ENCODE measurements at places on chromosomes 6 and 20.
A peak's percentile ranks its signal among the peaks of the same experiment; 100 is the strongest.

- no peak for DNase-seq
These were observed 68.9 kb downstream of the ZNF217 start for GRCh38 chr20:53524589-53525312.

- DNase-seq = peak; percentile 96
These were observed 246.0 kb upstream of the FLRT3 start for GRCh38 chr20:14583413-14583812.

- DNase-seq = peak; percentile 41
These were observed 96.4 kb downstream of the BANF2 start for GRCh38 chr20:17796091-17796563.

- DNase-seq = no peak
These were observed 310.4 kb downstream of the TFAP2B start for GRCh38 chr6:51129043-51129442.

DNA sequence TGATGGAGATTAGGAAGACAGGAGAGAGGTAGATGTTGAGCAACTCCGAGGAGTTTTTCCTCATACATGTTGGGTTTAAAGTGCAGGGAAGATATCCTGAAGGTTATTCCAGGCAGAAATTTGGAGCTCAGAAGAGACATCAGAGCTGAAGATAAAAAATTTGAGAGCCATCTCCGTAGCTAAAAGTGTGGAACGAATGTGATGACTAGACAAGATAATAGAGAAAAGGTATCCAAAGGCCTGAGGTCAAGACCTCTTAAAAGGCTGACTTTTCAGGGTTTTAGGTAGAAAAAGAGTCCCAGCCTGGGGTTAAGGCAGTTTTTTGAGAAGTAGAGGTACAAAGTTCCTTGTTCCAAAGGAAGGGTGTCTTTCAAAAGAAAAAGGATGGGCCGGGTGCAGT lies 214.8 kb downstream of the ESR1 start:
- no peak for DNase-seq

DNA sequence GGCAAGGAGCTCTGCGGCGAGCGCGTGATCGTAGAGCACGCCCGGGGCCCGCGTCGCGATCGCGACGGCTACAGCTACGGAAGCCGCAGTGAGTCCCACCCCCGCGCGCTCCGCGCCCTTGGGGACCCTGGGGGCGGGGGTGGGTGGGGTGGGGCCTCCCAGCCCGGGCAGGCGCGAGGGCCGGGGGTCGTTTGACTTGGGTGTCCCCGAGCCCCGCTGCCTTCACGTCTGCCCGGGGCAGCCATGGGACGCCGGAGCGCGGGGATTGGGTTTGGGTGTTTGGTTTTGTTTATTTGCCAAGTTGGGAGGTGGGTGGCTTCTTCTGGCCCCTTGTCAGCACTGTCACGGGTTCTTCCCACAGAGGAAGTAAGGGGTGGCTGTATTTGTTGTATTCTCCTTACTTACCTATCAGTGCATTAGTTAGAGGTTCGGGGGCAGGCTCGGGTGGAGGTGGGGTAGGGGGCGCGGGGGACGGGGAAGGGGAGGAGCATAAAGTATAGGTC lies 777 bp downstream of the SRSF6 start:
- DNase-seq = no peak

DNA sequence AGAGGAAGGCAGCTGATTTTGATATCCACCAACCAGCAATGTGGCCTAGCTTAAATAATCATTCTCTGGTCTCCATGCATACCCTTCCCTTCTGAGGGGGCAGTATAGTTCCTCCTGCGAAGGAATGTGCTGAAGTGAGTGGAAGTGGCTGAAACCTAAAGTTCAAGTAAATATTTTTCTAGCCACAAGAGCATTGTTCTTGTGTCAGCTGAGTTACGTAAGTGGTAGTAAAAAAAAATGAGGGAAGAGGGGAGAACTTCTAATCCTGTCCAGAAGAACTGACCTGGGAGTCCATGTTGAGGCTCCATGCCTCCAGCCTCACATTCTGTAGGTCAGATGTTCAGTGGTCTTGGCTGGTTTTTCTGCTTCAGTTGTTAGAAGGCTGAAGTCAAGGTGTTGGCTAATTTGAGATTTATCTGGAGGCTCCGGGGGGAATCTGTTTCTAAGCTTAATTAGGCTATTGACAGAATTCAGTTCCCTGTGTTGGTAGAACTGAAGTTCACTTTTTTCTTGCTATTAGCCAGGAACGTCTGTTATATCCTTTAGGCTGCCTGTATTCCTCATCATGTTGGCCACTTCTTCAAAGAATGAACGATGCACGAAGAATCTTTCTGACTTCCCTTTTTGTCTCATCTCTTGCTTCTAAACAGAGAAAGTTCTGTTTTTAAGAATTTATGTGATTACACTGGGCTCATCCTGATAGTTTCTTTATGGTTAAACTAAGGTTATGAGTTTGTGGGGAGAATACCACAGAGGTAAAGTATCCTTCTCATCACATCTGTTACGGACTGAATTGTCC lies 207.1 kb upstream of the PRSS16 start:
- no peak for DNase-seq

GRCh38 chr6:119535332-119535731 lies 185.8 kb upstream of the MAN1A1 start:
- DNase-seq = no peak

DNA sequence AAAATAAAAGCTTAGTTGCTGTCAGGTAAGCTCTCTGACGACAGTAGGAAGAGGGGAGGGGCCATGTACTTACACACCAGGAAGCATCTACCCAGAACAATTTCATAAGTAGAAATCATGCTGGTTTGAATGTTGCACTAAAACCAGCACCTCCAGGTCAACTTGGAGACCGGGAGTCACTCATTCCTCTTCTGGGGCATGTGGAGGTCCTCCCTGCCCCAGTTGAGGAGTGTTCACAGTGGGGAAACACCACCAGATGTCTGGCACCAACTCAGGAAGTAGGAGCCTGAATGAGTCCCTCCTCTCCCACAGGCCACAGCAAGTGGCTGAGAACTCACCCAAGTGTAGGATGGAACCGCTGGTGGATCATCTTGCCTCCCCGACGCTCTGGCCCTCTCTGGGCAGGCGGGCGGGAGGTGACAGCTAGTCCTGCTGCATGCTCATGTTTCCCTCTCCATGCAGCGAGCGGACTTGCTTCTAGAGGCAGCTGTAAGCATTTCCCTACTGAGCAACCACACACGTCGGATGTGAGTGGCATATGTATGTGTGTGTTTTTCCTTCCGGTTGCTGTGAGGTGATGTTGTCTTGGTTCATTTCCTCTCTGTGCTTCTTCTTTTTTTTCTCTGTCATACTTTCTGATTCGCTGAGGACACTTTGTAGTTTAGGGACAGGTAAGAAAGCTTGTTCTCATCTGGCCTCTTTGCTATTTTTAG lies 149.5 kb upstream of the NEDD9 start:
- DNase-seq = no peak

DNA sequence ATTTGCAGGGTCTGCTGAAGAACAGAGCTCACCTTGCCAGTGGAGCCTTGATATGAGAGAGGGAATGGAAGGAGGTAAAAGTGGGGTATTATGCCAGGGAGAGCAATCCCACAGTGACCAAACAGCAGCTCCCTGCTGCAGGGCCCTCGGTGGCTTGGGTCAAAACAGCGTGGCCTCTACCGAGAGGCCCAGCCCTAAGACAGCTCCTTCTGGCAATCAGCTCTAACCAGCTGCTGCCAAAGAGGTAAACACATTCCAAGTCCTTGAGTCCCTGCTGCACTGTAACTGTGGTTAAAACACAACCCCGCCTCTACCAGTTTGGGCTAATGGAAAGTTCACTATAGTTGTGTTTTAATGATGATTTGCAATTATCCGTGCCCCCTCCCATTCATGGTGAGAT lies 1.4 kb upstream of the DAAM2 start:
- no peak for DNase-seq

GRCh38 chr20:33915726-33916331 lies 77.9 kb upstream of the RALY start:
- DNase-seq = peak; percentile 43

DNA sequence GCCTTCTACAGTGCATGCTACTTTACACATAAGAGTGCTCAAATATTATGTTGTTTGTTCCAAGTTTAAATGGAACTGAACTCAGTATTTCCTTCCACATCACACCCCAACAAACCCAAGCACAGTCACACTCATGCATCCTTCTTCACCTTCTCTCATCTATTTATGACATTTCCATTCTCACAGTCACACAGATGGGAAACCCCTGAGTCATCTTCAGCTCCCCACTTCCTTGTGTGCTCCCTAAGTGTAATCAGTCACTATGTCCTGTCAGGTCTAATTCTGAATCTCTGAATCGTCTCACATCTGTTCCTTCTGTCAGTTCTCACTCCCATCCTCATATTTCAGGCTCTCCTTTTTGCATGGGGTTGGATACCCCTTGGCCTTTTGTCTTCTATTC lies 96.0 kb downstream of the RIMS1 start:
- DNase-seq = peak; percentile 72

- no peak for DNase-seq
These were observed 19.2 kb downstream of the ZSCAN12 start for GRCh38 chr6:28380381-28380780.

- DNase-seq = no peak
These were observed 137.1 kb downstream of the DNAH8 start for GRCh38 chr6:38852215-38852614.

DNA sequence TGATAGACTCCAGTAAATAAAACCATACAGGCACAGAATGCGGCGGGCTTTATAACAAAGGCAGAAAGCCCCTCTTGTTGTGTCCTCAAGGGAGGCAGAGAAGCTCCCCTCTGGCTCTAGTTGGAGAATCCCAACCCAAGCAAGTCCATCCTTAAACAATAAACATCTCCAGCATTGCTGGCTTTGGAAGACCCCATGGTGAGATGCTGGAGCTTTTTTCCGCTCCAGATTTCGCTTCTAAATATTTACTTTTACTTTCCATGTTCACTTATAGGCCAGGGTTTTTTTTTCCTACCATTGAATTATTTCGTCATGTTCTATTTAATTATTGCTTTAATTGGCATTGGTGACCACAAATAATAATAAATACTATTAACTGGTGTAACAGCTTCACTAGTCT lies 176.2 kb downstream of the MTHFD1L start:
- no peak for DNase-seq

DNA sequence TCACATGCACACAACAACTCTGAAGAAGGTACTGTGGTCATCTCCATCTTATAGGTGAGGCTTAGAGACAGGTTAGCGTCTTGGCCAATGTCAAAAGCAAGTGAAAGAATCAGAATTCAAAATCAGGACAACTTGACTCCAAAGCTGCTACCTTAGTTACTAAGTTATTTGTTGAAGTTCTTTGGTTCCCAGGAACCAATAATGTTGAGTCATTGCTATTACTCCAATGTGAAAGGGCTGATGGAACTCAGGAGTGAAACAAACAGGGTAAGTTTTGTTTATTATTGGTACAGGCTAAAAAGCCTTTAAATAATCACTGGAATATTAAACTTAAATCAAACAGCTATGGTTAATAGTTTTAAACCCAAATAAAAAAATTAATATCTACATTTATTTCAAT lies 111.1 kb downstream of the PDSS2 start:
- DNase-seq = peak; percentile 4

DNA sequence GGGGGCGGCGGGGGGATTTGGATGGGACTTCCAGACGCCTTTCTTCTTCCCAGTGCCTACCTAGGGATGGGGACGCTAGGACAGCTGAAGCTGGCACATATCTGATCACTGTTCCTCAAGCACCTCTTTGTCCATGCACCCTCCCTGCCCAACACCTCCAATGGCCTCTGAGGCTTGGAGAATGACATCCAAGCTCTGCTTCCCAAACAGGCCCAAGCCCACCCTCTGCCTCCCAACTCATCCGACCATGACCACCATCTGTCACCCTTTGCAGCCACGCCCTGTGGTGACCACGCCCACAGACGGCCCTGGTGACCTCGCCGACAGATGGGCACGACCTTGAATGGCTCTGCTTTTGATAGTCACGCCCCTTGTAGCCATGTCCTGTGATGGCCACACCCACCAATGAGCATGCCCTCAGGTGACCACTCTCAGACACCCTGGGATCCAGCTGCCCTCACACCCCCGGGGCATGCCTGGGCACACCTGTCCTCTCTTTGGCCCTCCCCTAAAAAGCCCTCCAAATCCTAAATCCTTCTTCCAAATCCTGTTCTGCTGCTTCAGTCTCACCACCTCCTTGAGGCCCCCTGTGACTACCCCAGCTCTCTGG lies 51.0 kb downstream of the SSR1 start:
- DNase-seq = no peak

- peak; percentile 68 for DNase-seq
These were observed 14.9 kb upstream of the PPARD start for GRCh38 chr6:35327349-35328027.

DNA sequence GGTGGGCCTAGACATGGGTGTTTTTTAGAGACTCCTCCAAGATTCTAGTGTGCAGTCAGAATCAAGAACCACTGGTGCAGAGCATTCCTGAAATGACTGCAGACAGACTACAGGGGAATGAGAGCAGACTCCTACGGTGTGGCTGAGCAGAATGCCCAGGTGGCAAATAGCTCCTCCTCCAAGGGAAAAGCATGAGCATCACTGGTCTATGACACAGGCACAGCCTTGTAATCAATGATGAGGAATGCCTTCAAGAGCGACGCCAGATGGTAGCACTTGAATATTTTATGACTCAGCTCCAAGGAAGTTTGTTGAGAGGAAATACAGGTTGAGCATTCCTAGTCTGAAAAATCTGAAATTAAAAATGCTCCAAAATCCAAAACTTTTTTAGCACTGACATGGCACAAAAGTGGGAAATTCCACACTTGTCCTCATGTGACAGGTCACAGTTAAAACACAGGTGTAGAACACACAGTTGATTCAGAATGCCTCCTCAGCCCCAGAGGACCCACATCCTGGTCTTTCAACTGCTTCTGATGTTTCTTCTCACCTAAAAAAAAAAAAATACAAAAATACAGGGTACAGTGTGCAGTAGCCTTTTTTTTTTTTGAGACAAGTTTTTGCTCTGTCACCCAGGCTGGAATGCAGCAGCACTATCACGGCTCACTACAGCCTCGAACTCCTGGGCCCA lies 10.6 kb upstream of the FAM8A1 start:
- DNase-seq = peak; percentile 96

- DNase-seq = no peak
These were observed 3.9 kb upstream of the PHACTR3 start for GRCh38 chr20:59600472-59600871.

GRCh38 chr6:166977621-166978525 lies 21.3 kb upstream of the CEP43 start:
- DNase-seq = no peak

- DNase-seq = peak; percentile 97
These were observed 29.2 kb downstream of the AFDN start for GRCh38 chr6:167855825-167856425.

- DNase-seq = peak; percentile 39
These were observed 217.9 kb upstream of the SGK1 start for GRCh38 chr6:134535831-134536230.

- DNase-seq = no peak
These were observed 49.2 kb upstream of the SASH1 start for GRCh38 chr6:148293181-148293995.

Data from epithelial cell of esophagus (primary cell).